ENCODE measurements at places on chromosomes 4 and X.

- DNase-seq: no peak
Measured at GRCh38 chr4:150231107-150231770, 153.0 kb downstream of the DCLK2 start.

- no peak for DNase-seq
Measured at GRCh38 chrX:22399437-22400192, 126.9 kb downstream of the CBLL2 start.

GRCh38 chr4:12658146-12658545, 826.0 kb downstream of the RAB28 start:
- DNase-seq: no peak

GRCh38 chrX:39605183-39605582, 492.6 kb downstream of the BCOR start:
- DNase-seq: peak; percentile 10

- no peak for DNase-seq
Measured at GRCh38 chrX:23387550-23388184, 53.0 kb downstream of the PTCHD1 start.

- DNase-seq: no peak
Measured at GRCh38 chr4:7704625-7705024, 235.0 kb downstream of the AFAP1 start.

- no peak for DNase-seq
Measured at GRCh38 chr4:60953826-60954225, 246.3 kb upstream of the ADGRL3 start.

DNA sequence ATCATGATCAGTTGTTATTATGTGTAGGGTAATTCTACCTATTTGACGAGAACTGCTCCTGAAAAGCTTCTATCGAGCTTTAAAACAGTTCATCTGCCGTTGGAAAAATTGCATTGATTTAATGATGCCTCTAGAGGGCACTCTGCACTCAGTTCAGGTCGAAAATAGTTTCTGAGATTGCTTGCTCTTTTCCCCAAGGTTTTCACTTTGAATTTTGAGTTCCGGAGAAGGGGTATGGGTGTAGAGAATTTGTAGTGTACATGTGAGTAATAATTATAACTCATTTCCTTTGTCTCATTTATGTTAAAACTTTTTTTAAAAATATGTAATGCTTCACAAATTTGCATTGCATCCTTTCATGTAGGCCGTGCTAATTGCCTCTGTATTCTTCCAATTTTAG, 28.4 kb upstream of the TNIP3 start:
- peak; percentile 43 for DNase-seq

DNA sequence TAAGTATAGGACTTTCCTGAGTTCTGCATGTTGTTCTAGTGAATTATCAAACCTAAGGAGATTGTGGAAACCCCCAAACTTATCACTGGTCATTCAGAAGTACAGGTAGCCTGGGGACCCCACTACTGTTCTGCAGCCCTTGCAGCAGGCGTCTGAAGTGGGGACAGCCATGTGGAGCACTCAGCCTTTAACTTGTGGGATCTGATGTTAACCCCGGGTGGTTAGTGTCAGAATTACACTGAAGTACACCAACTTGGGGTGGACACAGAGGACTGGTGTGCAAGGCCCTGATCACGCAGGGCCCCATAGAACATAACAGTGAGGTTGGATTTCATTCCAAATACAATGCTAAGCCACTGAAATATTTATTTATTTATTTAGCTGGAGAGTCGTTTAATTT, 103.7 kb downstream of the SCD5 start:
- no peak for DNase-seq

DNA sequence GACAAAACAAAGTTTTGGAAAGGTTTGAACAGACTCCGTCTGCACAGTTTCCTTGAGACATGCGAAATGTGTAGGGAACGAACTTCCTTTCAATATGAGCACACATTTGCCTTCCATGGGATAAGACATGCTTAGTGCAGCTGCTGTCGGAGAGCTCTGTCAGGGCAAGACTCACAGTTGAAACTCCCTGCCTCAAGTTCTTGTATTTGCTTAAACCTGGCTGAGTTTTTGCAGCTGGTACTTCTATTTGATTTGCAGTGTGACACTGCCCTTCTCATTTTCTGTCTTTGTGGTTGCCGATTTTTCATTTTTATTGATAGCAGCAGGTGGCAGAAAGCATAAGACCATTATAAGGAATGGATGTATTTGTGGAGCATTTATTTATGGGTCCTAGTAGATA, 18.2 kb upstream of the RHOH start:
- DNase-seq: no peak

GRCh38 chr4:10175626-10176025, 59.0 kb upstream of the WDR1 start:
- no peak for DNase-seq

GRCh38 chr4:157363360-157363759, 142.8 kb downstream of the GRIA2 start:
- DNase-seq: no peak

DNA sequence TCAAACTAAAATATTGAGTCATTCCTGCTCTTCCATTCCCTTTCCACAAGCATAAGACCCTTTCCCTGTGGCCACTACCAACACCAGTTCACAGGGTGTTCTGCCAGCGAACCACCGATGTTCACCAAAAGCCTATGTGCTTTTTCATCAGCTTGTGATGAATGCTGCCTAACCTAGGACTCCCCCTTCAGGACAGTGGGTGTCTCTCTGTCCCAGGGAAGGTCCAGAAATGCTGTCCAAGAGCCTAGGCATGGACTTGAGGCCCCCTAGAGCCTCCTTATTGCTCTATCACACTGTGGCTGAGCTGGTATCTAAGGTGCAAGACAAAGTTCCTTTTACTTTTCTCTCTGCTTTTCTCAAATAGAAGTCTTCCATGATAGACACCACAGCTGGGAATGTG, 1015.6 kb downstream of the PCDH19 start:
- no peak for DNase-seq

DNA sequence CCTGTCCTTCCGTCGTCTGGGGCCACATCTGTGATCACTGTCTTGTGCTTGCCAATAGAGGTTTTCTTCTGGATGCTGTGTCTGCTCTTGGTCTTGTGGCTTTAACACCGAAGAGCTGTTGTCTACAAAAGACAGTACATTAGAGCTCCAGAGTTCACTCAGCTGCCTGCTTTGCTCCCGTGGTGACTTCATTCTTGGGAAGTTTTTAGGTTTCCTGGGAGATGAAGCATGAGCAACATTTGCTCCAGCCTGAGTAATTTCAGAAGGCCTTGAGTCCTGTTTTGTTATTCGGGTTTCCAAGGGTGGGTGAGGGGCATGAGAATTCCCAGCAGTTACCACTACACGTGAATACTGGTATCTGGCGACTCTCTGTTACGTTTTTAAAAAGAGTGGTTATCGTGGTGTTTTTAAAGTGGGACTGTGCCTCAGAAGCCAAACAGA, 189.2 kb downstream of the SHROOM3 start:
- DNase-seq: peak; percentile 84

DNA sequence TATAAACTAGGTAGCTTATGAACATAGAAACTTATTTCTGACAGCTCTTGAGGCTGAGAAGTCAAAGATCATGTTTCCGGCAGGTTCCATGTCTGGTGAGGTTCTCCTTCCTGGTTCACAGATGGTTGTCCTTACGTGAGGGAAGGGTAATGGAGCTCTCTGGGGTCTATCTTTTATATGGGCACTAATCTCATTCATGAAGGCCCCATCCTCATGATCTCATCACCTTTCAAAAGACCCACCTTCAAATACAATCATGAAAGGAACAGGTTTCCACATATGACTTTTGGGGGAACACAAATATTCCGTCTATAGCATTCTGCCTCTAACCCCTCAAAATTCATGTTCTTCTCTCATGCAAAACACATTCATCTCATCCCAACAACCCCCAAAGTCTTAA, 264.7 kb downstream of the PTTG2 start:
- DNase-seq: no peak

- DNase-seq: no peak
Measured at GRCh38 chr4:76712564-76712963, 185.4 kb downstream of the SOWAHB start.

- DNase-seq: peak; percentile 75
Measured at GRCh38 chr4:10179957-10180602, 63.5 kb upstream of the WDR1 start.

DNA sequence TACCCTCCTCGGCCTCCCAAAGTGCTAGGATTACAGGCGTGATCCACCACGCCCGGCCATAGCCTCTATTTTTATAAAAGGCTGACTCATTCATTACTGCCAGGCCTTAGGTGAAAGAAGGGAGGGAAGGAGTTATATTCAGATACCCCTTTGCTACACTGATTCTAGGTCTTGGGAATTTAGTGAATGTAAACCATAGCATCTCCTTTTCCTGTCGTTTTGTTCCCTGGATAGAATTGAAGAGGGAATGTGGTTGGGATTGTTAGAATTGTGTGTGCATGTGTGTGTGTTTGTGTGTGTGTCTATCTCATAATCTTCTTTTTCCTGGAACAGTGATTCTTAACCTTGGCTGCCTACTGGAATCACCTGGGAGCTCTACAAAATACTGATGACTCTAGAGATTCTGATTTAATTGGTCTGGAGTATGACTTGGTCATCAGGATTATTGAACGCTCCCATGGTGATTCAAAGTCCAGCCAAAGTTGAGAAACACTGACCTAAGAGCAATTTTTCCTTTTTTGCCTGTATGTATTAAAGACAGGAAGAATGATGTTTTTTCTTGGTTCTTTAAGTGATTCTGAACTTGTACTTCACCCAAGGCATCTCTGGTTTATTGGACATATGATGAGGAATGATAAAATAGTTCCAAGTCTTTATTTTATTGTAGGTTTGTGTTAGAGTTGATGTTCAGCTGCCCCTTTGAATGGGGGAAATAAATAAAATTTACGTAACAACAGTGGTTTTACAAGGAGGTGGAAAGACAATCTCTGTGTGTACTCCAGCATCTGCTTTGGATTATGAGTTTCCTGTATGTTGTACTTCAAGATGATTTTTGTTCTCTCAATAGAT, 37.0 kb downstream of the NAP1L5 start:
- DNase-seq: no peak

DNA sequence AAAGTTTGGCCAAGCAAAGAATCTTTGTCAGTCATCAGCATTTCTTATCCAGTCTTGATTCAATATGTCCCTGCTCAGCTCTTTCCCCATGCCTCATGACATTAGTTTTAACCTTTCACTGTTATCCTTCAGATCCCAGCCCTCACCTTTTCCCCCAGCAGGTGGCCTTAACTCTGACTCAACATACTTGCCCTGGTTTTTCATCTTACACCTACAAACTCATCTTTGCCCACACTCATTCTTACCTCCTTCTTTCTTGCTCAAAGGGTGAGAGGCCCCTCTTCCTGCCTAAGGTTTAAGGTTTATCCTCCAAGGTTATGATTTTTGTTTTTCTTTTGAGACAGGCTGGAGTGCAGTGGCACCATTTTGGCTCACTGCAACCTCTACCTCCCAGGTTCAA, 10.6 kb upstream of the ANXA5 start:
- no peak for DNase-seq
